ENCODE measurements at places on chromosomes 4 and X.
A peak's percentile ranks its signal among the peaks of the same experiment; 100 is the strongest.

DNA sequence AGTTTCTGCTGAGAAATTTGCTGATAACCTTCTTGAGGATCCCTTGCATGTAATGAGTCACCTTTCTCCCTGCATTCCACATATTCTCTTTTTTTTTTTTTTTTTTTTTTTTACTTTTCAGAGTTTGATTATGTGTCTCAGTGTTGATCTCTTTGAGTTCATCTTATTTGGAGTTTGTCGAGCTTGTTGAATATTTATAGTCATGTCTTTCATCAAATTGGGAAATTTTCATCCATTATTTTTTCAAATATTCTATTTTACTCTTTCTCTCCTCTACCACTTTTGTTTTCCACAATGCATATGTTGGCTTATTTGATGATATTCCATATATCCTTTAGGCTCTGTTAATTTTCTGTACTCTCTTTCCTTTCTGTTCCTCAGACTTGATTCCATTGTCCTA lies 136.1 kb downstream of the MAD2L1 start:
- no peak for DNase-seq

DNA sequence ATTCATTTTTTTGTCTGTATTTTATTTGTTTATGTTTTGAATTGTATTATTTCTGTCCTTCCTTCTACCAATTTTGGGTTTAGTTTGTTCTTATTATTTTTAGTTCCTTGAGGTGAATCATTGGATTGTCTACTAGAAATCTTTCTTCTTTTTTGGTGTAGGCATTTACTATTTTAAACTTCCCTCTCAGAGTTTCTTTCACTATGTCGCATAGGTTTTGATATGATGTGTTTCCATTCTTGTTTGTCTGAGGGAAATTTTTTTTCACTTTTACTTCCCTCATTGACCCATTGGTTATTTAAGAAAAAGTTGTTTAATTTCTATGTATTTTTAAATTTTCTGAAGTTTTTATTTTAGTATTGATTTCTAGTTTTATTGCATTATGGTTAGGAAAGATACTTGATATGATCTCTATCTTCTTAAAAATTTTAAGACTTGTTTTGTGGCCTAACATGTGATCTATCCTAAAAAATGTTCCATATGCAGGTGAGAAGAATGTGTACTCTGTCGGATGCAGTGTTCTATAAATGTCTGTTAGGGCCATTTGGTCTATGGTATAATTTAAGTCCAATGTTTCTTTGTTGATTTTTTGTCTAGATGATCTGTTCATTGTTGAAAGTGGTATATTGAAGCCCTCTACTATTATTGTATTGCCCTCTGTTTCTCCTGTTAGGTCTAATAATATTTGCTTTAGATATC lies 68.8 kb downstream of the IL15 start:
- no peak for DNase-seq

DNA sequence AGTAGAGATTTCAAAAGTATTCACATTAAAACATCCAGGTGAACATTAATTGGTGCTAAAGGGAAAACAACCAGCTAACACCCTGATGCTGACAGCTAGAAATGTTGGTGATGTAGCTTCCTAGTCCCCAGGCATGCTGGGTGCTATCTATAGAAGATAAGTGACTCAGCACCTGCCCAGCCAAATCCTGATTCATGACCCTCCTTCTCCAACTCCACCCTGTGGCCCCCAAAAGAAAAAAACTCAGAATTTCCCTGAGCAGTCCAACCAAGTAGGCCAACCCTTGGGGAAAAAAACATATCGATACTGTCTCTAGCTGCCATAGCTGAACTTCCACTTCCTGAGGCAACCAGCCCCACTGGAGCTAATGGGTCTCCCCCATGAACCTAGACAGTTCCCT lies 197.6 kb upstream of the KLF3 start:
- DNase-seq: no peak

DNA sequence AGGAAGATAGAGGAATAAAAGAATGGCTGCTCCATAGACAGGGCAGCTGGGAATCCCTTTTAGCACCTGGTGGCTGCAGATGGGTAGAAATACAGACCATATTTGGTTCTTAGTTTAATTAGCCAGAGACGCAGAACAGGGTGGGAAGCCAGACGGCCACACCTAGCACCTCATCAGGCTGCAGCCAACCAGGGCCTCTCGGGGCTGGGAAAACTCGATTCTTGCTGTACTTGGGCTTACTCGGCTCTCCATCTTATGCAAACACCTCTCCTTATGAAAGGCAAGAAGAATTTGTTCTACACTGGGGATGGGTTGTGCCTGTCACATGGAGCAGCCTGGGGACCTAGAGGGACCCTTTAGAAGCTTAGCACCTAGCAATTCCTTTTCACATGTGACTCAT lies 19.7 kb downstream of the IRAK1 start:
- DNase-seq: no peak

DNA sequence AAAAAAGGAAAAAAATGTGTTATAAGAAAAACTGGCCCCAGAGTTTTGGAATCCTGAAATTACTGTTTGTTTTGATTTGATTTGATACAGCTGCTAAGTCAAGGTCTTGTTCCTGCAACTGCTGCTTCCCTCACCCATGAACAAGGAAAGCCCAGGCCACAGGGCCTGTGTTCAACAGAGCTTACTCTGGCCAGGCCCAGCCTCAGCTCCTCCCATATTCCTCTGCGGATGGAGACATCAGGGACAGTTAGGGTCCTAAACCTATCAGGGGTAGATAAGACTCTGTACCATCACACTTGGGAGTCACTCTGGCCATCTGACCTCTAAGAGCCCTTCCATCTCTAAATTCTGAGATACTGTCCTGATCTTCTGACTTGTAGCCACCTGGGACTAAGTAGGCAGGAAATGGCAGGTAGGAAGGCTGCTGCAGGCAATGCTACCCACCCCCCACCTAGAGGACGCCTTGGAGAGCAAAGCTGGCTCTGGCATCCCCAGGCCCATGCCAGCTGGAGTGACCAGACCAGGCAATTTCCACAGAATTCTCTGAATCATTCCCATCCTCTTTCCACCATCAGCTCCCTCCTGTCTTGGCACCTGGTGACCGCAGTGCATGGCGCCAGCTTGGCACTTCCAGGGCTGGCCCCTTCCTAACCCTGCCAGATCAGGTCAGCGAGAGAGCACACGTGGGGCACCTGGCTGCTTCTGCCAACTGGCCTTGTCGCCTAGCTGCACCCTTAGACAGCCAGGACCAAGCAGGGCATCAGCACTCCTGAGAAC lies 58.0 kb upstream of the TMEM33 start:
- no peak for DNase-seq

GRCh38 chrX:96703816-96704215 lies 19.2 kb downstream of the DIAPH2 start:
- DNase-seq: no peak

DNA sequence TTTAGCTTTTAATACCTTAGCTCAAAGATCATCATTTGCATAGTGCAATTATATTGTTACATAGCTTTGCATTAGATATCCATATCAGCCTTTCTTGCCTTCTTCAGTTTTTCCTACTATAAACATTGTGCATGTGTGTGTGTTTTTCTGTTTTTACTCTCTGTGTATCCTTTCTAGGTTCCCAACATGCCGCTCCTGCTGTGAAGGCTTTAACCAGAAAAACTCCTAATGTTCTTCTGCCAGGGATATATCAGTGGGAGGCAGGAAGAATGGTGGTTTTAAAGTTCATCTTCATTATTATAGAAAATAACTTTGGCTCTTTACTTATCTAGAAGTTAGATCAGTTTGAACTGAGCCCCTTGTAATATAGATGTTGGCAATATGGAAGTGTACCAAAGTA lies 61.2 kb downstream of the CPE start:
- DNase-seq: no peak

- peak; percentile 2 for DNase-seq
Observed at GRCh38 chrX:125131164-125131563, 188.5 kb upstream of the TEX13C start.

DNA sequence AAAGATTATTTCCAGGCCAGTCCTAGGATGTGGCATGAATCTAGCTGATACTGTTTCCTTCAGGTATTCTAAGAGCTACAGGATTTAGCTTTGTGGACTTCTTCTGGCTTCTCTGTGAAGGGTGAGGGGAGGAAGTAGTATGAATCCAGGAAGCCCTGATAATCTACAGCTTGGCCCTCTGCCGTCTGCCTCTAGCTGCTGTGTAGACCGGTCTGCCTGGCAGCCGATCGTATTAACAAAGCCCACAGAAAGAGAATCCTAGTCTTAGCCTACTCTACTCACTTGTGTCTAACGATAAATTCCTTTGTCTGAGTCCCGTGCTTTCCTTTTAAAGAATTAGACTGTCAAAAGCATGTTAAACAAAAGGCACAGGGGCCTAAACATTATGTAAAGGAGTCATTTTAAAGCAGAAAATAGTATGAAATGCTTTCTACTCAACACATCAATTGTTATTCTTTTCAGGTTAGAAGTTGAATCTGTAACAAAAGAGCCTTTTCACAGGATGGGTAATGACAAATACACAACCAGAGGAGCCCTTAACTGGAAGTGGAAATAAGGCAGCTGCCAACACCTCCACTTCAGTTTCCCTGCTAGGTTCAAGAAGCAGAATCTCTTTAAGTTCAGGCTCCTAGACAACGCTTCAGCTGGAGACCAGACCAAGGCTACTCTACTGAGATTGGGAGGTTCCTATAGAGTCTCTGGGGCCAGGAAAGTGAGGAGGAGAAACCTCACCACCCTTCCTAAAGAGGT lies 48.9 kb upstream of the UCP1 start:
- no peak for DNase-seq

- no peak for DNase-seq
Observed at GRCh38 chr4:112896609-112897190, 152.8 kb upstream of the ANK2 start.

DNA sequence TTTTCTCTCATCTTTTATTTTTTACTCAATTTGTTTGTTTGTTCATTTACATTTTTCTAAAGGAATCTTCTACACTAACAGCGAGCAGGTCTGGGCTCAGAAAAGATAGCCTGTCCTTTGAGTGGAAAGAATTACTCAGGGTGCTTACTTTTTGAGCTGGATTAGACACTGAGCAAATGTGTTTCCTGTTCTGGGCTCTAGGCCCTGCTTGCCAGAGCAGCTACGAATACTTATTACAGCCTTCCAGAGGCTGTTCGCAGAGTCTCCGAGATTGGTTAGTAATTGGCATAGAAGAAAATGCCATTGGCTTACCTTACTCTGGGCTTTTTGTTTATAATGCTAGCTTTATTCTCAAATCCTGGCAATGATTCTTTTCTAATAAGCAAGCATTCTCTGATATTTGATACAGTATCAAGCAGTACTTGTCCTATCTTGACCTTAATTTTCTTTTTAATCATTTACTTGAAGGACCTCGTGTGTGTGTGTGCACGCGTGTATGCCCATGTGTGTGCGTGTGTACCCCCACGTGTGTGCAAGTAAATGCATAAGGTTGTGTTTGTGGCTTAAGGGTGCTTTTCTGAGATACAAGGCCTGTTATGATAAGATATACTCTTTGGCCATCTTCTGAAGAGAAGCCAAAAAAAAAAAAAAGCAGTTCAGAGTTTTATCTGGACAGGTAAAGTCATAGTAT lies 76.2 kb upstream of the GRXCR1 start:
- no peak for DNase-seq

GRCh38 chr4:105967058-105967658 lies 71.9 kb downstream of the NPNT start:
- DNase-seq: no peak

- DNase-seq: no peak
Observed at GRCh38 chrX:34270434-34270833, 138.3 kb upstream of the FAM47A start.

DNA sequence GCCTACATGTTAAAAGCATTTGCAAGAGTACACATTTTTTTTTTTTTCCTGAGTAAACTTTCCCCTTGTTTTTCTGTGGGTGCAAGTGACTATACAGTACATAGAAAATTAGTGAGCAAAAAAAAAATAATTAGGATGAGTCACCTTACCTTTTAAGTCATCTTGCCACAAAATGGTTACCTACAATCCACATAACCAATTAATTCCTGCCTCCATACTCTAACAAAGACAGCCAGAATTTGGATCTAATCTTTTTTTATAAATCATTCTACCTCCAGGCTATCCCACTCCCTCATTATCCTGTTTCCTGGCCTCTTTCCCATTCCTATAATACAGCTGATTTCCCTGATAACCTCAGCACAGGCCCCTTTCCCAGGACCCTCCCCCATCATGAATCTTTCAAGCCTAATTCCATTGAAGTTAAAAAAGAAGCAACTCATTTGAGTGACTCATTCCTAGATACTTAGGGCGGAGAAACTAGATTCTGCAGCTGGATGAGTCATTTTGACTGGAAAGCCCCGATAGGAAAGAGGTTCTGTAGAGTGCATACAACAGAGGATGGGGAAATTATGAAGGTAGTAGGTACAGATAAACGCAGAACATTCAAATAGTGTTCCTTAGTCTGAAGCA lies 128.2 kb downstream of the C4orf51 start:
- peak; percentile 98 for DNase-seq

- DNase-seq: peak; percentile 55
Observed at GRCh38 chr4:140427106-140427918, at the start of gene CLGN. Gene CLGN, minus strand, starts transcription at chr4:140427648. Its CDS starts 14,570 bp downstream, at chr4:140413078.

DNA sequence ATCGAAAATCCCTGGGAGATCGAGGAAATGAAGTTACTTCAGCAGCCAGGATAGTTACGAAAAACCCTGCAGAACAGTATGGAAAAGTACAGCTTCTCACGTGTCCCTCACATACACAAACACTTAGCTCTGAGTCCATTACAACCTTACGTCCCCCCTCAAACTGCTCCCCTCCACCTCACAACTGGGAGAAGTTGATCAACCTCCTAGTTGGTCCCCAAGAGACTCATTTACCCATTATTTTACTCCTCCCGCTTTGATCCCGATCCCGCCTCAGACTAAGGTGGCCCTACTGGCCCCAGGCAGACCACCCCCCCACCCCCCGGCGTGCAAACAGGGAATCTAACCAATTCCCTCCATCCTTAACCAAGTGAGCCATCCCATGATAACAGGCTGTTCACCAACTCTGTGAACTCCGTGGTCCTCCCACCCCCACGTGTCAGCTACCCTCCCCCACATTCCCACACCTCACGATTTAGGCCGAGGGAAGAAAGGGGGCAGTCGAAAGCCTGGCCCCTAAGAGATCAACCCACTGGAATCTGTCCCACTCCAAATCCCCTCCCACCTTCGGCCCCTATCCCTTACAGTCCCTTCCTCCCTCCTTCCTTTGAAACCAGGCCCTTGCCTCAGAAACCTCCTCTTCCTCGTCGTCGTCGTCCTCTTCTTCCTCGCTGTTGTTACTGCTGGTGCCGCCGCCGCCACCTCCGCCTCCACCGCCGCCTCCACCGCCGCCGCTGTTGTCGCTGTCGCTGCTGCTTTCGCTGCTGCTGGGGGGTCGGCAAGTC lies 755 bp downstream of the ANKRD17 start:
- peak; percentile 35 for DNase-seq

- no peak for DNase-seq
Observed at GRCh38 chr4:158805635-158806471, 37.0 kb downstream of the FNIP2 start.

- DNase-seq: no peak
Observed at GRCh38 chrX:267771-268261, 13.4 kb upstream of the PLCXD1 start.

- DNase-seq: no peak
Observed at GRCh38 chrX:105653891-105654290, 168.4 kb upstream of the NRK start.

- no peak for DNase-seq
Observed at GRCh38 chr4:89855236-89855635, 18.3 kb upstream of the SNCA start.

- no peak for DNase-seq
Observed at GRCh38 chr4:100880011-100880410, 362.2 kb upstream of the EMCN start.

Measured in M059J (cell line).